Stimulated activated CD4-positive, alpha-beta T cell treated with anti-CD3 and anti-CD28 coated beads, Interleukin-1b, Interleukin-23, amount 100 ng/mL, for 4 hours (primary cell): ENCODE measurements at places on chromosomes 2 and 18.

GRCh38 chr18:72147830-72148229 lies 396.3 kb downstream of the CBLN2 start:
- DNase-seq: no peak

- DNase-seq: no peak
Measured at GRCh38 chr18:30814446-30814845, 228.1 kb downstream of the DSC3 start.

DNA sequence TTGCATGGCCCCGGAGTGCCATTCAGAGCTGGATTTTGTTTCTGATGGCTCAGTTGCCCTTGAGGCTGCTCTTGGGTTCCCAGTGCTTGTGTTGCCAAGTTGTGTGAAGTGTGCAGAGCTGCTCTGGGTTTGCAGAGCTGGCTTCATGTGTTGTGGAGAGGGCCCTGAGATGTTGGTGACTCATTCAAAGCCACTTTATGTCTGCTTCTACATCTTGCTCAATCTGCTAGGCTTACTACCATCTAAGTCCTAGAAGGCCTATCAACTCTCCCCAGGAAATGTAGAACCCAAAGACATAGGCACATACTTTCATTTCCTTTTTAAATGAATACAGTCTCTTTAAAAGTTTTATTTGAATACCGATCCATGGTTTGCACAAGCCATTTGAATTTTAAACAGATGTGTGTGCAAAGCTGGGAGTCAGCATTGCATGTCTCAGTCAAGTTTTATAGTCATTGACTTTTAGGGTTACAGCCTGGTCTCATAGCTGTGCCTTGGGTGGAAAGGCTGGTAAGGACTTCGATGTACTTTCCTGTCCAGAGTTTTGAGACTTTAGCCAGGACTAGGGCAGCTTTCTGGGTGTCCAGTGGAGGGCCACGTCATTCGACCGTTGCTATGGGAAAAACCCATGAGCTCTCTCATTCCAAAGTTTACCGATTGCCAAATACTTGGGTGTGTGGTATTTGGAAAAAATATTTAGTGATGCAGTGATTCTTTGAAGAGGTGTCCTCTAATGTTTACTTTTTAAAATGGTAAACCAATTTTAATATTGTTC lies 105.0 kb downstream of the LTBP1 start:
- DNase-seq: no peak

GRCh38 chr18:13725566-13726231 lies 659 bp downstream of the FAM210A start:
- no peak for DNase-seq

DNA sequence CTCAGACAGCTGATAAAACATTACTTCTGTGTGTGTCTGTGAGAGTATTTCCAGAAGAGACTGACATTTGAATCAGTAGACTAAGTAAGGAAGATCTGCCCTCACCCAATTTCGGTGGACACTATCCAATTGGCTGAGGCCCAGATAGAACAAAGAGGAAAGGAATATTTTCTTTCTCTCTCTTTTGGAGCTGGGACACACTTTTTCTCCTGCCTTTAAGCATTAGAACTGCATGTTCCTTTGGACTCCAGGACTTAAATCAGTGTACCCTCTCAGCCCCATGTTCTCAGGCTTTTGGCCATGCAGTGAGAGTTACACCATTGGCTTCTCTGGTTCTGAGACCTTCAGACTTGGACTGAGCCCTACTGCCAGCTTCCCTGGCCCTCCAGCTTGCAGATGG lies 3.3 kb upstream of the SRBD1 start:
- DNase-seq: no peak

- DNase-seq: no peak
Measured at GRCh38 chr2:60577682-60578283, 24.3 kb upstream of the BCL11A start.

DNA sequence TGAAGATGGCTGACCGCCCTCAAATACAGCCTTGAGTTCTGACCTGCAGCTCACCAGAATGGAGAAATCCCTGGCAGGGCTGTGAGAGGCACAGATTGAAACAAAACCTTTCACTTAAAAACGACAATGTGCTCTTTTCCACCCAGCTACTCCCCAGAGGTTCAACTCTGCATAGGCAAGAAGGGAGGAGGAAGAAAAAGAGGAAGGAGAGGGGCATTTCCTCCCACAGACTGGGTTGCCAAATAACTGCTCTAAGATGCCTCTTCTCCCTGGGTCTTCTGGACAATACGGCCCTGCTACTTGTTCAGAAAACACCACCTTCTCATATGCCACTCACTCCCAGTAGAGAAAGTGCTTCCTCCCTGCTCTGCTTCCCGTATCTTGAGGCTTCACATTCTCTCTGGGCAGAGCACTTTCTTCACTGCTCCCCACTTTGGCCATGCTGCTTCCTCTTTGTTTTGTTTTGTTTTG lies 136.4 kb upstream of the SLC1A4 start:
- DNase-seq: no peak

- DNase-seq: no peak
Measured at GRCh38 chr2:38737925-38738324, 13.2 kb downstream of the SRSF7 start.

- no peak for DNase-seq
Measured at GRCh38 chr18:37672932-37673595, 107.5 kb upstream of the CELF4 start.

GRCh38 chr2:188601391-188601790 lies 309.7 kb downstream of the GULP1 start:
- DNase-seq: no peak

GRCh38 chr2:164146441-164146840 lies 410.6 kb upstream of the FIGN start:
- no peak for DNase-seq

- no peak for DNase-seq
Measured at GRCh38 chr18:55407191-55407590, 180.8 kb downstream of the TCF4 start.

DNA sequence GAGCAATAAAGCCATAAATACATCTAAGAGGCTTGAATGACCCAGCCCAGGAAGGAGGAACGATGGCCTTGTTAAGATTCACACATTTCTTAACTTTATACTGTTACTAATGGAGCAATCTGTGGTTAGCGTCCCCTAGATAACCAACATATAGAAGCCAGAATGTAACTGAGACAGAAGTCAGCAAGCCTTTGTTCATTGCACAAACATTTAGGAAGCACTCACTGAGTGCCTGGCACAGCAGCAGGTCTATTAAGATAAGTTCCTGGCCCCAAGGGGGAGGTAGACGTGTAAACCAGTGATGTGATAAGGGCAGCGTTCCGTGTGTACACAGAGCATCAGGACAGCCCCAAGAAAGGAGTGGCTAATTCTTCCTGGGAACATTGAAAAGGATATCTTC lies 63.6 kb upstream of the ATL2 start:
- no peak for DNase-seq

- DNase-seq: peak; percentile 54
Measured at GRCh38 chr2:230824406-230824978, 40.2 kb upstream of the ITM2C start.

DNA sequence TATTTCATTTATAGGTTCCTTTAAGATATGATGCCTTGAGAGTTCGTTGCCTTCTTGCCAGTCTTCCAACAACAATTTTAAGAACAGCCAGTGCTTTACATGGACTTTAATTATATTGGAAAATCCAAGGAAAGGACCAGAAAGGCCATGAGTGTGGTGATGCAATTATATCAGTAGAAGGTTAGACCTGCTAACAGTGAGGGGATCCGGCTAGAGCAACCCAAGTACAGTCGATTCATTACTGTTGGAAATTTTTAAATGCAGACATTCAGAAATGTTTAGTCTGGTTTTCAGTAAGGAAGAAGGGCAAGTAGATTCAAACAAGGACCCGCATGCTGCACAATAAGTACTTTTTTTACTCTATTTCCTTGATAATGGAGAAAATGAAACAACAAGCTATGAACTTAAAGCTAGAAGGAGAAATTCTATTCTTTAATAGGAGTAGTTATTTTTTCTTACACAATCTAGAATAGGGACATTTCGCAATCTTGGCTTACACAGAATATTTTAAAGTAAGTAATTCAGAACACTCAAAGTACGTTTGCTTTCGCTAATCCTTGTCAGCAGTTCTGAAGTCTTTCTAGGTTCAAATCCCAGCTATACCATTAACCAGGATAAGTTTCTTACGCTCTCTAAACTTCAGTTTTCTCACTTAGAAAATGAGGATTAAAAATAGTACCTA lies 405.5 kb downstream of the MEIS1 start:
- no peak for DNase-seq

GRCh38 chr2:177193240-177193639 lies 19.4 kb upstream of the HNRNPA3 start:
- DNase-seq: no peak

DNA sequence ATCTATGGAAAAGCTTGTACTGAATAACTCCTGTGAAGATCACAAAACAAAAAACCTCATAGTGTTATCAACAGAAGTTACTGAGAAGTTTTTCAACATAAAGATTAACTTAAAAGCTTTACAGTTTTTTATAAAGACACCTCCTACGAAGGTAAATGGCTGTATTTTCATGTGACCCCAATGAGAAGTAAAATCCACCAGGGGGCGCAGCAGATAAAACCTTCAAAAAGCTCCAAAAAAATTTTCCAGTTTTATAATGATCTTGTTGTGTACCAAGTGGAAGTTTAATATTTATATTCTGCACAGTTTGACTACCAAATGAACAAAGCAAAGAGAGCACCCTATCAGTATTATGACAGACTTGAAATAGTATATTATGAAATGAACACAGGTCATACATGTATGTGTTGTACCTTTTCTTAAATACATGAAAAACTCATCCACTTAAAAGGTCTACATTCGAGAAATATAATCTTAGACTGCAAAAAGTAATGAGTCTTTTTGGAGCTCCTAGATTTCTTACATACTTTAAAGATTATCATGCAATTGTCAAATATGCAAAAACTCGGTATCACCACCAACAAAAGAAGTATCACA lies 38.5 kb downstream of the PNO1 start:
- no peak for DNase-seq

GRCh38 chr2:238082151-238082550 lies 18.0 kb upstream of the ESPNL start:
- no peak for DNase-seq

GRCh38 chr2:46118656-46119371 lies 178.4 kb upstream of the EPAS1 start:
- DNase-seq: no peak

DNA sequence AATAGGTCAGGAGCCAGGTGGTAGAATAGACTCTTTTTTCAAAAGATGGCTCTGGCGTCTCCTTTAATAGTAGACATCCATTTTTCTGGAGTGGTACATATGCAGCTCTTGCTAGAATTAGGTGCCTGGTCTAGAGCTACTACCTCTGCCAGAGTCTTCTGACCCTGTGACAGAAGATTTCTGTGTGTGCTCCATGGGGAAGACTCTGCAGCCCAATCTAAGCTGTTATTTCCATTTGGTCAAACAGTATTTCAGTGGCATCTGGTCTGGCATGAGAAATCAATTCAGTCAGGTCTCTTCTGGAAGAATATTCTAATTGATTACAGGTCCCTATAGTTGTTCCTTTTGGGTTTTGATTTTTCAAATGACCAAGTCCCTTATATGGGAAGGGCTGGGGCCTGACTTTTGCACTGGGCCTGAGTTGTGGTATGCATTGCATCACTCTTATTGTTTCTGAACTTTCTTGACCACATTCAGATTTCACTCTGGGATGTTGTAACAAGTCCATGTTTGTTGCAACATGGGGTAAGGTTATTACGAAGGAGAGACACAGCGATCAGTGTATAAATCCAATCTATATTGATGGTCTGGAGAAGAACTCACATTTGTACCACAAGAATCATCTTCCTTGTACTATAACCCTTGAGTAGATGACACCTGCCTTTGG lies 12.1 kb downstream of the MXD1 start:
- DNase-seq: no peak

- no peak for DNase-seq
Measured at GRCh38 chr2:177172034-177172880, 40.3 kb upstream of the HNRNPA3 start.

DNA sequence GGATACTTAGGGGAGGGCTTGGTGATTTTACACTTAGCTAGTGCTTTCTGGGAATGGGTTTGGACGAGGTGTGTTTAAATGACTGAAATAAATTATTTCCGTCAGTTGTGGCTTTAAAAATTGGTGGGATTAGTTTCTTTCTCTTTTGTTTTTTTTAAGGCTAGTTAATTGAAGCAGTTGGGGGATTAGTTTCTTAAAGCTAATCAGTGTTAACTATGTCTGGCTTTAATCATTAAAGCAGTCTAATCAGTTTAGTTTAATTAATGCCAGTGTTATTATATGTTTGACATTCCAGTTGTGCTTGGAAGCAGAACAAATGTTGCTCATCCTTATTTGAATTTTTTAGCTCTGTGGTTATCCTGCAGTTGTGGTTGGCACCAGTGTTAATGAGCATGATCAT lies 10.2 kb downstream of the MTA3 start:
- no peak for DNase-seq

DNA sequence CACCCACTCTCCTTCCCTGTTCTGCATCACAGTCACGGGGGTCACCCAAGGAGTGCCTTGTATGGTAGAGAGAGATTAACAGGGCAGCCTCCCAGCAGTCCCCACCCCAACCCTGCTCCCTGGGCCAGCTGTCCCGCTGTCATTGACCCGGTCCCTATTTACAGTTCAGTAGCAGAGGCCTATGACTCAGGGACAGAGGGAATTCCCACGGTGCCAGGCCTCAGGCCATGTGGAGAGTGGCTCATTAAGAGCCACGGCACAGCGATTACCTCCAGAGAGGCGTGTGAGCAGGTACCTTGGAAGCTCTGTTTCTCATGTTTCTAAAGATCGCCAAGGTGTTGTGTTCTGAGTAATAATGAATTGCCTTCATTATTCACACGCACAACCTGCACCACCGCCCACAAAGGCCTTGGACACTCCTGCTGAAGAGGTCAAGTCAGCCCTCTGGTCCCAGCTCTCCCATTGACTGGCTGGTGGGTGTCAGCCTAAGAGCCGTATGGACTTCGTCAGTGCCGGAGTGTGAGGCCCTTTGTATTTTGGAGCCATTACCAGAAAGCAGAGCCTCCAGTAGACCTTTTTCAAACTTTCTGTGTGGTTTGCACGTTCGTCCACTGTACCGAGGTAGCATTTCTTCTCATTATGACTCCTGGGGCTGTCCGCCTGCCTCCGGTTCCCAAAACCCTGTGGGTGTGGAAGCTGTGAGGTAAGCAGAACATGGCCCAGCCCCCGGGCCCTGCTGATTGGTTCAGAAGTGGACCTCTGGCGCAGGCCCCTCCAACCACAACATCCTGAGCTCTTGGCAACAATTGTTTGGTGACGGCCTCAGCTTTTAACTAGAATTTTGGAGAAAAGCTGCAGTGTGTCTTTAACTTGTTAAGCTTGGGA lies 47.0 kb downstream of the SERTAD2 start:
- DNase-seq: peak; percentile 60

GRCh38 chr2:134782792-134783191 lies 55.6 kb upstream of the ACMSD start:
- no peak for DNase-seq

DNA sequence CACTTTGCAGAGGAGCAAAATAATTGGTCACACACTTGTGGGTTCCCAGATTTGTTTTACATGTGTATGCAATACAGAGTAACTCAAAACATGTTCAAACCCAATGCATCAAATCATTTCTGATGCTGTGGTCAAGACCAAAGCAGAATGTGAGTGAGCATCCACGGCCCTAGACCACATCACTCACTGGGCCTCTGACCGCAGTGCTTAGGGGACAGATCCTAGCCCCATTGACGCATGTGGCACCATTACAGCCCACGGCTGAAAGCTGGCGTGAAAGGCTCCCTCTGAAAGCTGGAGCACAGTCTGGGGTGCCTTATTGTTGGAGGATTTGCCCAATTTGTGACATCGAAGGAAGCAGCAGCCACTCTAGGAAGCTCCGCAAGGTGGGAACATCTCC lies 498.8 kb upstream of the TCF4 start:
- DNase-seq: no peak

GRCh38 chr18:8758466-8758865 lies 53.1 kb downstream of the MTCL1 start:
- no peak for DNase-seq
